ENCODE measurements at places on chromosomes 6 and 20. TPM values are rescaled to one million over a fixed set of nuclear protein-coding genes. Genes with fewer than 3 reads are reported as not detected.

NFATC2 gene
- total RNA-seq, result 29.4 TPM

TNXB gene
- total RNA-seq, result 26.8 TPM

- no peak for ATAC-seq
Measured at GRCh38 chr20:1820138-1821079, 74.8 kb upstream of the SIRPA start.

GRCh38 chr6:36933102-36933501 is 21.4 kb upstream of the PI16 start:
- no peak for ATAC-seq

DNA sequence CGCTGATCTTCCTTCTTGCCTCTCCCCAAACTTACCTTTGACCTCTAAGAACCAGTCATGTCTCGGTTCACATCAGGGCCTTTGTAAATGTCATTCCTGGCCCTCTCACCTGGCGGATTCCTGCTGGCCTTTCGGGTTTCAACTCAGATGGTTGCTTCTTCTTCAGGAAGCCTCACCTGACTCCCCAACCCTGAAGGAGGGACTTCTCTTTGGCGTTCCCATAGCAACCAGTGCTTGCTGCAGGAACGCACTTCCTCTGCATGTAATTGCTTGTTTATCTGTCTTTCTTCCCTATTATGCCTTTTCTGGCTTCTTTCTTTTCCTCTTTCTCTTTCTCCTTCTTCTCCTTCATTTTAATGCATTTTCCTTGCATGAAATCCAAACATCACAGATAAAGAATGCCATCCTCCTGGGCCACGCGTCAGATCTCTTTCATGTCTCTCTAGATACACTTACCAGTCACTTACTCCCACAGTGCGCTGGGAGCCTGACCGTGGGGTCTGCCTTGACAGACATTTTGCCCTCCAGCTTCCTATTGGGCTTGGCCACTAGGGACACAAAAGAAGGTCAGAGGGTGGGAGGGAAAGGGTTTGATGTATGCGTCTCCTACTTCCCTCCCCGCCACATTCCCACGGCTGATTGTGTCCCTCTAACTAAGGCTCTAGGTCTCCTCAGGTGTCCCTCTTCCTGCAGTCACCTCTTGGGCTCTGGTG is 295.7 kb upstream of the TSHZ2 start:
- ATAC-seq, result no peak

CCN6 gene
- not detected for total RNA-seq

DNA sequence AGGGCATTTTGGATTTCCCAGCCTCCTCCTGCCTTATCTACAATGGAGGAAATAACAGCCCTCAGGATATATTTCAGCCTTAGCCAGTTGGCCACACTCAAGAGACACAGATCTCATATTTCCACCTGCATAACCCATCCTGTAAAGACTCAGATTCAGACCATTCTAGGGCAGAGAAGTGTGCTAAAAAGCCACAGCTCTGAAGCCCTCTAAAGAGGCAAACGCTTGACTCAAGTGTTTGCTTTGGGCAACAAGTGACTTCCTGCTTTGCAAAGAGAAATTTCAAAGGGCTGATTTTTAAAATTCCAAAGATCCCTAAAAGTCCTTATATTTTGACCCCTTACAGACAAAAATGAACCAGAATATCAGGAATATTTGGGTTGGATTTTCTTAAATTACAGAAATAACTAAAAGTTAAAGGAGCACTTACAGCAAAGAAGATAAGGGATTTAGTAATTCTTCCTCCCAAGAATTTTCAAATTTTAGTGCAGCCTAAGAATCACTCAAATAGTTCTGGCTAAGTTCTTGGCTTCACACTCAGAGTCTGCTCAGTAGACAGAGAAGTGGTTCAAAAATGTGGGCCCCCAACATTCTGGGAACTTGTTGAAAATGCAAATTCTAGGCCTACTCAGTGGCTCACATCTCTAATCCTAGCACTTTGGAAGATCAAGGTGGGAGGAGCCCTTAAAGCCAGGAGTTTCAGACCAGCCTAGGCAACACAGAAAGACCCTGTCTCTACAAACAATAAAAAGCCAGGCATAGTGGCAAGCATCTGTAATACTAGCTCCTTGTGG is 18.9 kb upstream of the ADGRF5 start:
- ATAC-seq, result no peak

SIRPD gene
- total RNA-seq, result not detected

SALL4 gene
- total RNA-seq, result 0.04 TPM

- no peak for ATAC-seq
Measured at GRCh38 chr6:134216301-134217010, 101.5 kb downstream of the SGK1 start.

DNA sequence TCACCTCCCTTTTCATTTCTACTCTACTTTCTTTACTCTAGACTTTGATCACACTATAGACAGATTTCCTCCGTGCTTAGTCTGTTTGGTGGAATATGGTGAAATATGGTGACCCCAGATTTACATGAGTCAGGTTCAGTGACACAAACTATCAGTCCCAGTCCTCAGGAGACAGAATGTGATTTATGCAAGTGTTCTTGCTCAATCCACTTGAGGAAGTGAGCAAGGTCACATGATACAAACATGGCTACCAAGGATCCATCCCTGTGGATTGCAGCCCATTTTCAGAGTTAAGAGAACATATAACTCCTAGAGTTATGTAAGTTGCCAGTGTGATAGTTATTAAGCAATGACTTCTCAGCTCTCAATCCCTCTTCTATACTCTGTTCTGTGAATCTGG is 23.7 kb upstream of the TSHZ2 start:
- no peak for ATAC-seq

GRCh38 chr20:60206259-60206658 is 248.0 kb downstream of the CDH26 start:
- ATAC-seq, result no peak

RIPPLY2 gene
- total RNA-seq, result not detected

DNA sequence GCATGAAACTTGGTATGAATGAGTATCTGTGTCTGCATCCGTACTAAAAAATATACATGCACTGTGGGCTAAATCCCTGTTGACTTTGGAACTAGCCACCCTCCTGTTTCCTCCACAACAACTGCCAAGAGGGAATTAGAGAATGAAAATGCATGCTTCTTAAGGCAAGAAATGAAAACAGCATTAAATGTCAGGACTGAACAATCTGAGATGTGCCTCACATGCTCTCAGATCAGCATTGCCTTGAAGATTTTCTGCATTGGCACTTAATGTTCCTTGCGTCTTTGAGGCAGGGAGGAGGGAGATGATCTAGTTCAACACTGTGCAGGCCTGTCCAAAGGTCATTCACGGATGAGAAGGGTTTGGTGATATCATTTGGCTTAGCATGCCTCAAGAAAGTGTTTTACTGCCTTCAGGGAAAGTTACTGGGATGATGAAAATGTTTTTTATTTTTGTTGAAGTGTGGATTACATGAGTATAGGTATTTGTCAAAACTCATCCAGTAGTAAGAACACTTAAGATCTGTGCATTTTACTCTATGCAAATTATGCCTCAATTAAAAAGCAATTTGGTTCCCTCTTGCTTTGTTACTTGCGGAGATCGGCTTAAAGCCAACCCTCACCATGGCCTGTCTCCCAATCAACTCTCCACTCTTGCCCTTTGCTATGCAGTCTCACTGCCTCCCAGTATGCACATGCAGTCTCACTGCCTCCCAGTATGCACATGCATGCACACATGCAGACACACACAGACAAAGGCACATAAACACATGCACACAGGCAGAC is 47.5 kb upstream of the RIN2 start:
- no peak for ATAC-seq
